CD8-positive, alpha-beta memory T cell (primary cell): ENCODE measurements at places on chromosomes 7 and 10. TPM values are rescaled to one million over a fixed set of nuclear protein-coding genes. Genes with fewer than 3 reads are reported as not detected.

MRC1 gene
- polyA plus RNA-seq: not detected

DNA sequence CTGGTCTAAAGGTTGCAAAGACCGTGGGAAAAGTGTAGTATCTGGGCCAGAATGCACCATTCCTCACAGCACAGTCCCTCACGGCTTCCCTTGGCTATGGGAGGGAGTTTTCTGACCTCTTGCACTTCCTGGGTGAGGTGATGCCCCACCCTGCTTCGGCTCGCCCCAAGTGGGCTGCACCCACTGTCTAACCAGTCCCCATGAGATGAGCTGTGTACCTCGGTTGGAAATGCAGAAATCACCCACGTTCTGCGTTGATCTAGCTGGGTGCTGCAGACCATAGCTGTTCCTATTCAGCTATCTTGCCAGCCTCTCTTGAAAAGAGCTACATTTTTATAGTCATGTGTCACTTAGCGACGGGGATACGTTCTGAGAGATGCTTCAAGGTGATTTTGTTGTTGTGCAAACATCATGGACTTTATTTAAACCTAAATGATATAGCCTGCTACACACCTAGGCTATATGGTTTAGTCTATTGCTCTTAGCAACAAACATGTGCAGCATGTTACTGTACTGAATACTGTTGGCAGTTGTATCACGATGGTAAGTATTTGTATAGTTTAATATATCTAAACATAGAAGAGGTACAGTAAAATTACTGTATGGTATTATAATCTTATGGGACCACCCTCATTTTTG, 120.0 kb downstream of the PPP1R9A start:
- no peak overlapping the region for H3K4me3 ChIP-seq
- no peak for DNase-seq
- no peak overlapping the region for H3K27ac ChIP-seq
- H3K4me1 ChIP-seq: no peaks in the 10 kb centered on the region

UPK3BL1 gene
- polyA plus RNA-seq: 32.3 TPM

- no peak for DNase-seq
- no peaks in the 10 kb centered on the region for H3K27me3 ChIP-seq
- H3K27ac ChIP-seq: no peak overlapping the region
Observed at GRCh38 chr10:131259535-131259934, 52.0 kb downstream of the TCERG1L start.
